Stimulated activated CD4-positive, alpha-beta T cell treated with anti-CD3 and anti-CD28 coated beads, Interleukin-12 subunit alpha, Interleukin-12 subunit beta, amount 100 ng/mL, for 24 hours (primary cell): ENCODE measurements at places on chromosomes 1 and 21.
A peak's percentile ranks its signal among the peaks of the same experiment; 100 is the strongest.

GRCh38 chr1:39501666-39502065, 10.2 kb downstream of the BMP8A start:
- no peak for DNase-seq

GRCh38 chr1:102578804-102579203, 529.5 kb downstream of the COL11A1 start:
- no peak for DNase-seq

DNA sequence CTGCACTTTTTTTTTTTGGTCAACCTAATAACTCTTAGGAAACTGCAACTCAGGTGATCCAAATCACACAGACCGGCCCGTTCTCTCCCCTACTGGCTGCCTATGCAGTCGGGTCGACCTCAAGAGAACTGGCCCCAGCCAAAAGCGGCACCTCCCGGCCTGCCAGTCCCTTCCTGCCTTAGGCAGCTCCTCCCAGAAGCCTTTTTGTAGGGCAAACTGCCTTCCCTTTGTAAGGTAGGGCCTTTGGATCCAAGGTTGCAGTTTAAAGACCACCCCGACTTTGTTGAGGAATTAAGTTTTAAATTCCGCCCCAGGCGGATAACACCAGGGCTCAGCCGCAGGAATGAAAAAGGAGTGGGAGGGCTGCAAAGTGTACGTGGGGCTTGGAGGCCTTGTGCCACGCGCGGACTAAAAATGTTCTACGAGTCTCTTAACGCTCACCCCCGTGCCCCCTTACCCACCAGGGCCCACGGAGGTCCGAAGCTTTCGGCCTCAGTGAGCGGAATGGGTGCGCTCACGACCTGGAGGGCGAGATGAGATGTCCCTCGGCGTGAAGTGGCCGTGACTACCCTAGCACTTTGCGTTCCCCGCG, 642 bp upstream of the ST3GAL3 start:
- DNase-seq = no peak

DNA sequence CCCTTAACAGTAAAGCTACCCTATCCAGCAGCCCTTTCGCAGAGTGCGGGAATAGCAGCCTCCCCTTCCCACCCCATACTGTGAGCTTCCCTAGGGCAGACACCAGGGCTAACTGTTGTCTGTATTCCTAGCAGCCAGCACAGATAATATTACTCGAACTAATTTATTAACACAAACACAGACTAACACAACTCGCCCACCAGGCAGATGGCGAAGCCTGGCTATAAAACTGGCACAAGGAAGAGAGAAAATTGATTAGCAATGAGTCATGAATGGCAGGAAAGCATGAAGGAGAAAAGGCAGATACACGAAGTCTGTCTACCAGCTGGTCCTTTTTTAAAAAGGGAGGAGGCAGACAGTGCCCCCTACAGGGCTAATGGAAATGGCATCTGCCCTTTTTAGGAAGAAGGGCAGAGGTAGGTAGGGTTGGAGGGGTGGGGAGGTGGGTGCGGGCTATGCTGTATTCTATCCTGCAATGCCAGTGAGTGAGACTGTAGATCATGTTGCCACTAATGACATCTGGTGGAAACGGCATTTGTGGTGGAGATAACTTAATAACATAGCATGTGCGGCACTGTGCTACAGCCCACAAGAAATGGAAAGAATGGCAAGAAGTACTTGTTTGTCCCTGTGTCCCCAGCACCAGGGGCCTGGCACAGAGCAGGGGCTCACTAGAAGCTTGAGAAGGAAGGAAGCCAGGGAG, 30.6 kb upstream of the CTPS1 start:
- DNase-seq = peak; percentile 46

- DNase-seq = no peak
Measured at GRCh38 chr1:85372683-85373377, 92.1 kb downstream of the DDAH1 start.

DNA sequence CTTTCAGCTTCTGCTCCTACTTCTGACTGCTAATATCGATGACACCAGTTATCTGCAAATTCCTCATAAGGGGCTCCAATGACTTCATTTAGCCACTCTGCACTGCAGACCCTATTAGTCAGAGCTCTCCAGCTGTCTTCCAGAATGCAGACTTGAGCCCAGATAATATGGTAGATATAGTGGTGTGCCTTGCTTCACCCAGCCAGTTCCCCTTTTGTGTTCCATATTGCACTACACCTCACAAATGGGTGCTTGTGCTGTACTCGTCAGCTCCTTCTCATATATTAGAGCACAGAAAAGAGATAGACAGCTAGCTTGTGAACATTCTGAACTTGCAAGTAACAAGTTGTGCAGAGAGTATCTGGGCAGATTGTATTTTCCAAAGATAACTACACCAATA, 23.7 kb upstream of the COG2 start:
- DNase-seq = no peak

DNA sequence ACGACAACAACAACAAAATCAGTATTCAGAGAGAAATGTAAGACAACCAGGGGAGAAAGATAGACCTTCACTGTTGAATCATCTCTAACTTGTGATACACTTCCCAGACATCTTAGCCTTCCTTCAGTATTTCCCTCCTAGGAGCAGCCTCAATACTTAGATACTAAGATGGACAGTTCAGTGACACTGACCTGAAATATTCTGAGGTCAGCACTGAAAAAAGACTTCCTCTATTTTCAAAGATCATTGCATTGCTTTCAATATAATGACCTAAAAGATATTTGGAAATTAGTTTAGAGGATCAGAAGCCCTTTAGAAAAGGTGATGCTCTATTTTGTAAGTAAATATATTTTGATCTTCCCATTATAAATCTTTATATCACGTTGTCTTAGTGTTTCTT, 101.0 kb downstream of the MRPL39 start:
- no peak for DNase-seq

- DNase-seq = no peak
Measured at GRCh38 chr21:44475266-44475845, 20.0 kb downstream of the LRRC3 start.

DNA sequence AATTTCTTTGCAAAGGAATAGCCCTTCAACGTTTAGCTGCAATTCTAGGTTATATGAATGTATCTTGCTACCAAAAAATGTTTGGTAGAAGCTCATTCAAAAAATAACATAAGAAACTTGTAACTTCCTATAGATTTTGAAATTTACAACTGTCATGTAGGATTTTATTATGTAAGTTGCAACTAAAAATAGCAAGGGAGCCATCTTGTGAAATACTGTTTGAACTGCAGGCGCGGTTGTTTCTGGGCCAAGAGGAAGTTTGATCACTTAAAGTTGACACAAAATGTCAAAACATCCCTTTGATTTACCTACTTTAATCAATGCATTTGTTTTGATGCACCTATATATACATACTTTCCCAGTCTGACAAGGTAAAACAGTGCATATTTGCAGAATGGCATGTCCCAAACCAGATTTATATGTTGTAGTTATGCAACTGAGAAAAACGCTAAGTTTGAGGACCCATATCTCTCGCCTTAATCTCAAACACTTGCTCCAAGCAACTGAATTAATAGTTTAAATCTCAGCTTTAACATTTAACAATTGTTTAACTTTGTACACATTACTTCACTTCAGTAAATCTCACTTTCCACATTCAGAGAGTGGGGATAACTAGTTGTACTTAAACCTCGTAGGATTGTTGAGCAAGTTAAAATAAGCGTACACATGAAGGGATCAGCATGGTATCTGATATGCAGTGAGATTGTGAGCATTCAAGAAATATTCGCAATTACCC, 63.9 kb downstream of the KCNK2 start:
- DNase-seq = no peak

DNA sequence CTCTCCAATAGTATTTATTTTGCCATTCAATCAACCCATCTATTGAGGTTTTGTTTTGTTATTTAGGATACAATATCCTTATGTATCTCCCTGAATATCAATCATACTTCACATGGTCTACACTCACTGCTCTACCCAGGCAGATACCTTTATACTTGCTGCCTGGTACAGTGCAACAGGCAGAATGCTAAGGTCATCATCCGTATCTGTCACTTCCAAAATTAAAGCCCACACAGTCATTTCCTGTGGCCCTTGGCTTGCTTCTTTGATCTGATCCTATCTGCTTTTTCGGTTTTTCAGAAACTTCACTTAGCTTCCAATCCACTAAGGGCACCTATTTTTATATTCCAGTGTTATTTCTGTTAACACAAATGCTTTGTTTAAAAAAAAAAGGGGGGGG, 22.3 kb upstream of the ZZZ3 start:
- no peak for DNase-seq

GRCh38 chr1:41508290-41508689, 23.8 kb upstream of the EDN2 start:
- no peak for DNase-seq

DNA sequence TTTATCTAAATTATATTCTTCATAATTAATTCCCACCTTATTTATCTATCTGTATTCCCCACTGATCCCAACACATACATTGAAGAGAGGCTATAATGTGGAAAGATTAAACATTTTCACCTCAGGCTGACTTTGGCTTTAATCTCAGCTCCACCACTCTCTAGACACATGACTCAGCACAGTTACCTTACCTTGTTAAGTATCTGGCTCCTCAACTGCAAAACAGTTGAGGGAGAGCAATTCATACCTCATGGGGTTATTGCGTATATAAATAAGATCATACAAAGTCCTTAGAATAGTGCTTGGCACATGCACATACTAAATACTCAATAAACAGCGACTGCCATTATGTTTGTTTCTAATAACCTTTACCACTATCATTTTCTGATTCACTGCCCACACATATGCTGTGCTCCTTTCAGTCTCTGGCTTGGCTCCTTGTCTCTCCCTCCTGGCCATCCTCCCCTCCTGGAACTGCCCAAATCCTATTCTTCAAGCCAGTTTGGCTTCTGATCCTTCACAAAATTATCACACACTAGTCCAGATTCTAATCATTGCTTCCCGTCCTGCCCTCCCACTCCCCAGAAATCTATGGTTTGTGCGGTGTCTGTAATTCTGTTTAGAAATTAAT, 50.1 kb downstream of the BCL9 start:
- DNase-seq = no peak

DNA sequence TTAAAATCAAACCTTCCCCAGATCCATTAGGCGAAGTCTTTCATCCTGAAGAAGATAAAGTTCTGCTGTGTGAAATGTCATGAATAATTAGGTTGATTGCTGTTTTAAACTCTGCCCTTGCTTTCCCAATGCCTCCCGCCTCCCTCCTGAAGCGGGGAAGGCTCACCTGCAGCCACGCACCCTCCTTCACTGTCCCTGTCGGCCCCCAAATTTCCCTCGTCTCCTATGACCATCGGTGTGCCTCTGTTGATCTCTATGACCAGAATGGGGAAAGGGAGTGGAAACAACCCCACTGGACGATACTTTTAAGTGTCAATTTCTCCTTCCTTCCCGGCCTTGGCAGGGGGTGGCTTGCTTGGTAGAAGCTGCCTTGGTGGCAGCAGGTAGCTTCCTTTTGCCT, 35.1 kb downstream of the LHX4 start:
- no peak for DNase-seq

GRCh38 chr1:34916104-34916503, 13.3 kb downstream of the DLGAP3 start:
- DNase-seq = no peak

- no peak for DNase-seq
Measured at GRCh38 chr1:215887627-215888026, 320.5 kb downstream of the KCTD3 start.

GRCh38 chr21:26331205-26331980, 160.8 kb upstream of the APP start:
- DNase-seq = no peak

- no peak for DNase-seq
Measured at GRCh38 chr1:94092210-94092613, 28.7 kb downstream of the ABCA4 start.

GRCh38 chr1:80211691-80212380, 1205.3 kb upstream of the ADGRL4 start:
- no peak for DNase-seq

- DNase-seq = no peak
Measured at GRCh38 chr1:42847111-42847595, 740 bp downstream of the ZNF691 start.

DNA sequence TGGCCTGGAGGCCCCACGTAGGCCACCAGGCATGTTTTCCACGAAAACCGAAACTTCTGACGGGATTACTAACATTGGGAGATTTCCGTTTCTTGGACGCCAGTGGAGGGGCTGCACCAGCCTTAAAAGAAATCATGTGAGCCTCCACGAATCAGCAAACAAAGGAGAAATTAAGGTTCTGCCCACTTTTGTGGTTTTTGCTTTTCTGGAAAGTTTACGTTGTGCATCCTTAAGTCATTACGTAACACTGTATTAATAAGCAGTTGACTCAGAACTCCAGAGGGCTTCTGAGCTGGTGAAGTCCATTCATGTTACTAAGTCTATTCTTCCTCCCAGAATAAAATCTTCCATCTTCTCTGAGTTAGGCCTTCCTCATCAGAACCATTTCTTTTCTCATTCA, 168.5 kb downstream of the PSMG1 start:
- no peak for DNase-seq

DNA sequence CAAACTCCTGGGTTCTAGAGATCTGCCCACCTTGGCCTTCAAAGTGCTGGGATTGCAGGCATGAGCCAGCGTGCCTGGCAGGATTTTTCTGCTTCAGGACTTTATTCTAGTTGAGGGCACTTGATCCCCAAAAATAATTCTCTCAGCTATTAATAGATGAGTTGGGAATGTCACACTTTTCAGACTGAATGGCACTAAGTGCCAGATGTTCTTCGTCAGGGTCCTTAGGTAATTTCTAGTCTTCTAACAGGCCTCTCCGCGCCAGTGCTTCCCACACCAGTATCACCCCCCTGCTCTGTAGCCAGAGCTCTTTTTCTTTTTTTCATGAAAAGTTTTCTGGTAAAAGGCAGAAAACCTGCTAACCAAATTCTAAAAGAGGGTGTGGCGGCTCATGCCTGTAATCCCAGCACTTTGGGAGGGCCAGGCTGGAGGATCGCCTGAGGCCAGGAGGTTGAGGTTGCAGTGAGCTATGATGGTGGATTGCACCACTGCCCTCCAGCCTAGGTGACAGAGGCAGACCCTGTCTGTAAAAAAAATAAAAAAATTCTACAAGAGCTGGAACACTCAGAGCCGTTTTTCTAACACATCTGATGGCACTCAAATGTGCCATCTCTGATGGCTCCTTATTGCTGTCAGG, 6.1 kb upstream of the SARS1 start:
- no peak for DNase-seq

DNA sequence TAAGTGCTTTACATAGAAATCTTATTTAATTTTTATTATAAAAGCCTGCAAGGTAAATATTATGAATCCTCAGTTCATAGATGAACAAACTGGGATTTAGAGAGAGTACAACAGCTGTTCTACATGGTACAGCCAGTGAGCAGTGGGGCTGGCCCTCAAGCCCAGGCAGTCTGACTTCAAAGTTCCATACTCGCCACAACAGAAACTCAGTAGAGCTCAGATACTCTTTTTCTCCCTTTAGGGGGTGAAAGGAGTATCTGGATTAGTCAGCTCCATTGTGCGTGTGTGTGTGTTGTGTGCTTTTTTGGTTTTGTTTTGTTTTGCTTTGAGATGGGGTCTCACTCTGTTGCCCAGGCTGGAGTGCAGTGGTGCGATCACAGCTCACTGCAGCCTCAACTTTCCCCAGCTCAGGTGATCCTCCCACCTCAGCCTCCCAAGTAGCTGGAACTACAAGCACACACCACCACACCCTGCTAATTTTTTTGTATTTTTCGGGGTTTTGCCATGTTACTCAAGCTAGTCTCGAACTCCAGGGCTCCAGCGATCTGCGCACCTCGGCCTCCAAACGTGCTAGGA, 378.5 kb downstream of the SMYD3 start:
- DNase-seq = no peak
